ENCODE measurements at places on chromosomes 1 and 21. TPM values are rescaled to one million over a fixed set of nuclear protein-coding genes. Genes with fewer than 3 reads are reported as not detected.

GRCh38 chr1:202155478-202156021 lies 4.9 kb downstream of the PTPN7 start:
- DNase-seq, result peak; percentile 48

DNA sequence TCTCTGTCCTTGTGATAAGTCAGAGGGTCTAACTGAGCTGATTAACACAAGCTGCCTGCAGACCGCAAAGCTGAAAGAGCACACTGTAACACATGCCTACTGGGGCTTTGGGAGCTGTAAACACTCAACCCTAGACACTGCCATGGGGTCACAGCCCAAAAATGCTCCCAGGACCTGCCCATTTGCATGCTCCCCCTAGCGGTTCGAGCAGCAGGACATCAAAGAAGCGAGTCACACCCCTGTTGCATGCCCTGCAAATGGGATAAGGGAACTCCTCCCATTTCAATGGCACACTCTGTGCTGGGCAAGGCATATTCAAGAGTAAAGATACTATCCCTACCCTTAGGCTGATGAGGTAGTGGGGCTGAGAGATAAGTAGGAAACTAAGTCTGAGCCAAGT lies 22.8 kb downstream of the LCE3E start:
- peak; percentile 12 for DNase-seq

DNA sequence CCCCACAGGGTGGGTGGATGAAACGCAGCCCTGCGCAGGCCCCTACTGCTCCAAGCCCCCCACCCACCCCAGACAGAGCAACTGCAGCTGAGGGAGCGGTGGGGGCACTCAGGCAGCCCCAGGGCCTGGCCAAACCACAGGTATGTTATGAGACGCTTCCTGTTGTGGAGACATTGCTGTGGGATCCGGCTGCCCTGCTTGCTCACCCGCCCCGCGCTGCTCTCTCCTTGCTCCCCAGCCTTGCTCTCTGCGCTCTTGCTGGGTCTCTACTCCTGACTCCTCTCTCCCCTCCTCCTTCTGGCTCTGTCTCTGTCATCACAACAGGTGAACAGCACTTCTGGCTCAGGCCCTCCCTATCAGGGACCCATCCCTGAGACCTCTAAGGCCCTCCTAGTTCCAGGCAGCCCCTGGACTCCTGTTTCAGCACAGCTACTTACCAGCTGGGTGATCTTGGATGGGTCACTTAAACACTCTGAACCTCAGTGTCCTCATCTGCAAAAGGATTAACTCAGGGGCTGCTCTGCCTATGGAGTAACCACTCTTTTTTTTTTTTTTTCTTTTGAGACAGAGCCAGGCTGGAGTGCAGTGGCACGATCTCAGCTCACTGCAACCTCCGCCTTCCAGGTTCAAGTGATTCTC lies 15.9 kb downstream of the COL8A2 start:
- peak; percentile 72 for DNase-seq

DNA sequence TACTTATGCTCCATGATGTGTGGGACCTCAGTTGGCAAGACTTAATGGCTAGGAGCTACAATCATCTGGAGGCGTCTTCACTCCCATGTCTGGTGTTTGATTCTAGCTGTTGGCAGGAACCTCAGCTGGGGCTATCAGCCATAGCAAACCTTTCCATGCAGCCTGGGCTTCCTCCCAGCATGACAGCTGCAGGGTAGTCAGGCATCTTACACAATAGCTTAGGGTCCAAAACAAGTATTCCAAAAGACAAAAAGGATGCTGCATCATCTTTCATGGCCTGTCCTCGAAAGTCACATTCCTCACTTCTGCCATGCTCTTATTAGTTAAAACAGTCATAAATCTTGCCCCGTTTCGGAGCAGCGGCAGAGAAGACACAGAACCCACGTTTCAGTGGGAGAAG lies 90.9 kb downstream of the LRRC8C start:
- DNase-seq, result peak; percentile 25

- peak; percentile 43 for DNase-seq
Measured at GRCh38 chr1:154998818-154999570, 3.6 kb upstream of the ZBTB7B start.

DNA sequence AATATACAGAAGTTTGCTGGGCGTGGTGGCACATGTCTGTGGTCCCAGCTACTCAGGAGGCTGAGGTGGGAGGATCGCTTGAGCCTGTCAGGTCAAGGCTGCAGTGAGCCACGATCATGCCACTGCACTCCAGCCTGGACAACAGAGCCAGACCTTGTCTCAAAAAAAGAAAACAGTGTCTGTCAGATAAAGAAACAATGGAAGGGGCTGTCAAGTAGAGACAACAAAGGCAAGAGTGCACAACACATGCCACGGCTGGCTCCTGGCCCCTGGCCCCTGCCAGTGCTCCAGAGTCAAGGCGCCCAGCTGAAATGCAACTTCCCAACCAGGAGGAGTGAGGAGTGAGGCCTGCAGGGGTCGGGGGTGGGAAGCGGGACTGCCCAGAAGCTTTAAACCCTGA lies 32.6 kb downstream of the PRDM15 start:
- DNase-seq, result no peak

DNA sequence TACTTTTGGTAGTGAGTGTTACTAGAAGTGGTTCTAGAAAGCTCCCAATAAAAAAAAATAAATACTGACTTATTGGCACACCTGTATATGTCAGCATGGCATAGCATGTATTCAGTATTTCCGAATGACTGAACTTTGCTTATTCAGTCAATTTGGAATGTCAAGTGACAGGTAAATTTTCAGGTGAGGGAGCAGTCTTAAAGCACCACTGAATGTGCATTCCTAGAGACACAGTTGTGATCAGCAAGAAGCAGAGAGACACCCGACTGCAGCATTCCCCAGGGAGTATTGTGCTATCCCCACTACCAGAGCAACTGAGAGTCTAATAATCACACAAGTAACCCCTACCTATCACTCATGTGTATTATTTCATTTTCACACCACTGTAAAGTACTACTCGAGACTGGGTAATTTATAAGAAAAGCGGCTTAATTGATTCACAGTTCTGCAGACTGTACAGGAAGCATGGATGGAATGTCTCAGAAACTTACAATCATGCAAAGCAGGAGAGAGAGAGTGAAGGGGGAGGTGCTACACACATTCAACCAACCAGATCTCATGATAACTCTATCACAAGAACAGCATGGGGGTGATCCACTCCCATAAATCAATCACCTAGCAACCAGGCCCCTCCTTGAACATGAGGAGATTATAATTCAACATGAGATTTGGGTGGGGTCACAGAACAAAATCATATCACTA lies 201.5 kb downstream of the TBX15 start:
- DNase-seq, result no peak

- no peak for DNase-seq
Measured at GRCh38 chr1:26289158-26290059, 9.5 kb downstream of the SH3BGRL3 start.

- no peak for DNase-seq
Measured at GRCh38 chr1:183090391-183091006, 67.3 kb downstream of the LAMC1 start.

GRCh38 chr1:208298593-208299269 lies 54.5 kb upstream of the PLXNA2 start:
- DNase-seq, result no peak

GRCh38 chr1:155169541-155169940 lies 3.6 kb downstream of the KRTCAP2 start:
- DNase-seq, result no peak

The APCS gene
- not detected for total RNA-seq

The FBXO2 gene
- total RNA-seq, result 49.5 TPM

Measured in bronchial epithelial cell (primary cell).